ENCODE measurements at places on chromosomes 1 and 21.

- no peak for DNase-seq
These were observed 21.2 kb downstream of the MAST2 start for GRCh38 chr1:45824607-45825006.

DNA sequence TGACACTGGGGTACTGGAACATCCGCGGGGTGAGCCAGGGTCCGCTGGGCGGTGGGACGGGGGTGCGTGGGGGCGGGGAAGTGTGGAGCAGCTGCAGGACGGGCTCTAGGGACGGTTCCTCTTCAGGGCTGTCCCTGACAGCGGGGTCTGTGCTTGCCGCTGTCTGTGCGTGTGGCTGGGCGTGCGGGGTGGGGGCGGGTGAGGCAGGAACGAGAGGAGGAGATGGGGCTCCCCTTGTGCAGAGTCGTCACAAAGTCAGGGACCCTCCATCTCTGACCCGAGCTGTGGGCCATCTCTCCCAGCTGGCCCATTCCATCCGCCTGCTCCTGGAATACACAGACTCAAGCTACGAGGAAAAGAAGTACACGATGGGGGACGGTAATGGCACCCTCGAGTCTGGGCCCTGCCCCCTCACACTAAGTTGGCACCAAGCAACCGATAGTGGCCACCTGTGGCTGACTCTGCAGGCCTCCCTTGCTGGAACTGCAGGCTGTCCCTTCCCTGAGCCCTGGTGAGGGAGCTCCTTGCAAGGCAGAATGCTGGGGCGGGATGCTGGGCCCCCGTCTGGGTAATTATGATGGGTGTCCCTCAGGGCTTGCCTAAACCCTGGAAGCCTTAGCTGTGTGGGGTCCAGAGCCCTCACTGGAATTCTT, 392 bp downstream of the GSTM2 start:
- DNase-seq: no peak

GRCh38 chr1:212797681-212798080, 6.0 kb downstream of the TATDN3 start:
- no peak for DNase-seq

- no peak for DNase-seq
These were observed 12.8 kb downstream of the RRP15 start for GRCh38 chr1:218297867-218298266.

Measured in bone marrow (tissue), 2 donors.